Cortex of kidney (tissue), 1 donor: ENCODE measurements at places on chromosomes 2 and 18.

- DNase-seq, result no peak
These were observed 51.5 kb downstream of the PLEKHB2 start for GRCh38 chr2:131156452-131157149.

- DNase-seq, result no peak
These were observed 316.9 kb downstream of the OSR1 start for GRCh38 chr2:19041434-19042041.

GRCh38 chr2:65388051-65388531 lies 44.3 kb downstream of the SPRED2 start:
- no peak for DNase-seq

DNA sequence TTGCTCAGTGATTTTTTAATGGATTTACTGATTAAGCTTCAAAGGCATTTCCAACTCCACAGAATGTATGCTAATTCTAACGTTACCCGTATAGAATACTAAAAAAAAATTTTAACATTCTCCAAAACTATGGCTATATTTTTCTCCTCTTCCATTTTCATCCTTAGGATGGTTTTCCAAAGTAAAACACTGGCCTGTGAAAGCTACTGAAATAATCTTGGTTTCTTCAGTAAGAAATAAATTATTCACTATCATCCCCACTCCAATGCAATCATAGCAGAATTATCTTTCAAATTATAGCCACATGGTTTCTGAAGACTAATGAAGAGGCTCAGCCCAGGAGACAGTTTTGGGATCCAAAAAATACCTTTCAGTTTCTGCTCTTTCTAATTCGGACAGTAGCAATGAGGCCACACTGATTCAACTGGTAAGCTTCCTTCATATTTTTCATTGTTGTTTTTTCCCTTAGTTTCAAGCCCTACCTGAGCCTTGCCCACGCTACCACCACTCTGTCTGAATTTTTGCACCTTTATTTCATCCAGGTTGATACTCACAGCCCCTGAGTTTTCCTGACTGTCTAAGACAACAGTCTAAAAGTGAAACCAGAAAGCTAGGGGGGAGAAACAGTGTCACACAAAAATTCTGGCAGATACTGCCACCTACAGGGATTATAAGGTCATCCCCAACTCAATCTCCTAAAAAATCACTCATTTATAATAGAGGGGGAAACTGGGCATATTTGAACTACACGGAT lies 887.9 kb downstream of the NRXN1 start:
- no peak for DNase-seq

- no peak for DNase-seq
These were observed 39.5 kb upstream of the CYP1B1 start for GRCh38 chr2:38115216-38116032.
